Stimulated activated CD8-positive, alpha-beta memory T cell treated with anti-CD3 and anti-CD28 coated beads, Interleukin-4, amount 100 ng/mL, for 1 hour (primary cell): ENCODE measurements at places on chromosomes 4 and X.
A peak's percentile ranks its signal among the peaks of the same experiment; 100 is the strongest.

DNA sequence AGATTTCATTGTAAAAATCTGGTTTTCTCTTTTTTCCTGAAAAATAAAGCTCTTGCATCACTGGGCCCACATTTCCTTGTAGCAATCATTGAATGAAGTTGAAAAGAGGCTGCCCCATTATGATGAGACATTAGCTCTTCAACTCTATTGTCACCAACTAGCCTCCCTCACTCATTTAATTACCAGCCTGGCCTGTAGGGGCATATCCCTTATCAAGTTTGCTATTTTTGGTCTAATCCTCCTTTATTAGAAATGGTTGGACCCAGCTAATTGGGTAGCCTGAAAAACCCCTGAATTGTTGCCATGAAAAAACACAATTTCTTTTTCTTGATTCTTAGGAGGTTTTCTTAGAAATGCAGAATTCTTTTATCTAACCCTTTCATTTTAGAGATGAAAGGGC lies 164.6 kb upstream of the CASK start:
- no peak for DNase-seq

- no peak for DNase-seq
Measured at GRCh38 chrX:110454336-110454735, 95.7 kb downstream of the RTL9 start.

DNA sequence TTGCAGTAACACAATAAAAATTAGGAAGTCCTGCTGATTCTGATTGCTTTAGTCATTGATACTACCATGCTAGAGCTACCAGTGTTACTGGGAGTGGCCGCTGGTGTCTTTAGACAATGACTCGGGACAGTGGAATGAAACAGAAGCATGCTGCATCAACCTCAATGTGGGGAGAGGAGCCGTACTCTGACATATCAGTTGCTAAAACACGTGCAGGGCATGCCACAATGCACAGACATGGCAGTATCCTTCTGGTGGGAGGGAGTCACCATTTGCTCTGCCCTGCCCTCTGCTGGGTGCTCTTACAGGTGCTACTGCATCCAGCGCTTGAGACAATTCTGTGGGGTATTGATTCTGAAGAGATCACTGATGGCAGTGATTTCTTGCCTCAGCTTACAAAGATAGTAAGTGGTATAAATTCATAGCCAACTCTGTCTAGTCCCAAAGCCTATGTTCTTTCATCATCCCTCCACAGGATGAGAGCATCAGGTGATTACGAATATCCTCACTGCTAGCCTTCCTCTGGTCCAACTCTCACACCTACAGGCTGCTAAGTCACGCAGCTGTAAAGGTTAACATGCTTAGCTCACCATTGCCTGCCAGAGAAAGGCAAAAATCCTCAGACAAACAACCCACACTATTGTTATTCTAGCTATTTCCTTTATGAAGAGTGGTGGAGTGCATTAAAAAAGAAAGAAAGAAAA lies 43.7 kb downstream of the NSG1 start:
- DNase-seq: peak; percentile 13

- no peak for DNase-seq
Measured at GRCh38 chrX:130009658-130010223, 27.3 kb downstream of the BCORL1 start.

DNA sequence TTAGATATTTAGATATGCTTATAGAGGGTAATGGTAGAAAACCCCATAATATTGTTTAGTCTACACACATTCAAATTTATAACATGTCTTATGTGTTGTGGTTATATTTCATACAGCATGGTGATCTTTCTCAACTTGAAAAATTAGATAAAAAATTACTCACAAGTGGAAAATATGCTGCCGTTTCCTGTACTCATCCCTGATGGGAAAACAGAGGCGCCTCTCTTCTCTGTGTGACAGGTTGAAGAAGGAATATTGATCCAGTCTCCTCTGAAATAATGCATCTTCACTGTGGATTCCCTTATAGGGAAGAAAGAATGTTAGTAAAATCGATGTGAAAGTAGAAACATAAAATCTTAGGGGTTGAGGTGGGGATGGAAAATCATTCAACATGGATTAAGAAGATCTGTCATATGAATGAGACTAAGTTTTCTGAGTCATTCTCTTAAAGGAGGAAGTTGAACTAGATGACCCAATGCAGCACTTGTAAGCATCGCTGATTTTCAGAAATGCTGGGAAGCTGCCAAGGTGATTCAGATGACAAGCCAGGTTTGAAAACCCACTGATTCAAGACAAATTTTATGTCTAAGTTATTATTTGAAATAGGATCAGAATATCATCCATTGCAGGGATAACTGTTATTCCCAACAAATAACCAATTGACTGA lies 70.7 kb downstream of the ANKRD50 start:
- DNase-seq: no peak

- no peak for DNase-seq
Measured at GRCh38 chr4:12507868-12508481, 976.2 kb downstream of the RAB28 start.

DNA sequence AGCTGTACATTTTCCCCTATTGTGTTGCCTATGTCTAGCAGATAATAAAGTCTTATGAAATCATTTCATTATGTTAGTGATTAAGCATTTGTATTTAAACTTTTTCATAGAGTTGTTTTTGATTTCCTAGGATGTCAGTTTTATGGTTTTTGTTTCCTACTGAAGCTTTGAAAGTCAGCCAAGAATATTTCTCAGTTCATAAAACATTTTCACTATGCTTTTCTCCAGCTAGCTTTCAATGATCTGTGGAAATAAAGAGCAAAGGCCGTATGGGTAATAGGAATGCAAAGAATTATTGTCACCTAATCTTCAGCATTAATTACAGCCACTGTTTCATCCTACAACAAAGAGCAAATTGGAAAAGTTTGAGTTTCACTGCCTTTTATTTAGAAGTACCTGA lies 145.7 kb upstream of the NUDT6 start:
- no peak for DNase-seq

DNA sequence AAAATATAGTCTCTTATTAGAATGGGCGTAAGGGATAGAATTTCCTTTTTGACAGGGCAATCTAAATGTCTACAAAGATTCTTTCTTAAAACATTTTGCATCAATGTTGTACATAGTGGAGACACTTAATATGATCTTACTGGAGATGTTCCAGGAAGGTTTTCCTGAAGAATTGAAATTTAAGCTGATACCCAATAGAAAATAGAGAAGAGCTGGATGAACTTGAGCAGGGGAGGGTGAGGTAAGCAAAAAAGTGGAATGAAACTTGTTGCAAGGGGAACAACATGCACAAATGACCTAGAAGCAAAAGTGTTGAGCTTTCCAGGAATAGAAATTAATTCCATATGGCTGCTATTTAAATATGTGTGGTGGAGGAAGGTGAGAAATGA lies 19.7 kb downstream of the SLAIN2 start:
- no peak for DNase-seq

- DNase-seq: no peak
Measured at GRCh38 chr4:110107866-110108265, 90.5 kb downstream of the ELOVL6 start.

DNA sequence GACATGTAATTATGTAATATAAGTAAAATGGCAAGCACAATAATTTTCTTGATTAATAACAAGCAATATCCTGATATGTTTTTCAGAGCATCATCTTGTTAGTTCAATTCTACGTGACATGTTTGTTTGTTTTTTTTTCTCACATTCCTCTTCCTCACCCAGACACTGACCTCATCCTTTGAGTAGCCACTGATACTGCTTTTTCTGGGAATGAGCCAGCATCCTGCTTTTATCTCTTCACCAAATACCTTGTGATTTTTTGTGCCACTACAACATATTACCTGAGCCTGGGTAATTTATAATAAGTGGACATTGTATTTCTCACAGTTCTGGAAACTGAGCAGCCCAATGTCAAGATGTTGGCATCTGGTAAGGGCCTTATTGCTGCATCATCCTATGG lies 484.0 kb downstream of the NAF1 start:
- no peak for DNase-seq

DNA sequence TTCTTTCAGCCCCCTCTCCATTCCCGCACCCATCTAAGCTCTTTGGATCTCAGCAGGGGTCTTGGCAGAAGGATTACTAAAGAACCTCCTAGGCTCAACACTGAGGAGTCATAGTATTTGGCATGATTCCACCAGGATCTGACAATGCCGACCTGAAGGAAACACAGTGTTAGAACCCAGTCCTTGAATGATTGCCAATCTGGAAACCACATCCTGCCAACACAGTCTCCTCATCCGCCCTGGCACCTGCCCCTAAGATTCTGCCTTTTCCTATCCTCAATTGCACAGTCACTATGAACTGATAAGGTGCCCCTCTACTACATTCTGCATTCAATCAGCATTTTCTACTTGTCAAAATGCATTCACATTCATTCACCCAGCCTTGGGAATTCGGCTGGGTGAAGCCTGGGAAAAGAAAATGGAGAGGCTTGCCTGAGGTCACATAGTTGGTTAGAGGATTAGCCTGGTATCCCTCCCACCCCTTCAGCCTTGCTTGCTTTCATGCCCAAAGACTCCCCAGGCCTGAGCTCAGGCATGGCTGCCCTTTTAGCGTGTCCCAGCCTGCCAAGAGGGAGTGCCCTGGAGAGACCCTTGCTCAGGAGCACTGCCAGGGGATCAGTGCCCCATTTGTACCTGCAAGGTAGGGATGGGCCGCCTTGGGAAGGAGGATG lies 2.2 kb upstream of the CLDN2 start:
- DNase-seq: no peak

DNA sequence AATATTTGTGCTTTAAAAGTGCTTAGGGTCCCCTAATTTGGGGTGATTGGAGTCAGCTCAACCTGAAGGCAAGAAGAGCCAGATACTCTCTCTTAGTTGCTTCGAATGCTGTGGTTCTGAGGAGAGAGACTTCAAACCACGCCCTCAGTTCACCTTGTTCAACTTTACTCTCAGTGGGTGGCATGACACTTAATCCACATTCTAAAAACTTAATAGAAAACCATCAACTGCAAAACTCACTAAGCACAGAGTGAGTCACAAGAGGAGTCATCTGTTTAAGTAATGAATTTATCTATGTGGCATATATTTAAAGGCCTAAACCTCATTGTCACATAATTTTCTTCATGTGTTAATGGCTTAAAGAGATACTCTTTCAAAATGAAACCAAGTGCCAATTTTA lies 99.5 kb upstream of the SLC4A4 start:
- no peak for DNase-seq

DNA sequence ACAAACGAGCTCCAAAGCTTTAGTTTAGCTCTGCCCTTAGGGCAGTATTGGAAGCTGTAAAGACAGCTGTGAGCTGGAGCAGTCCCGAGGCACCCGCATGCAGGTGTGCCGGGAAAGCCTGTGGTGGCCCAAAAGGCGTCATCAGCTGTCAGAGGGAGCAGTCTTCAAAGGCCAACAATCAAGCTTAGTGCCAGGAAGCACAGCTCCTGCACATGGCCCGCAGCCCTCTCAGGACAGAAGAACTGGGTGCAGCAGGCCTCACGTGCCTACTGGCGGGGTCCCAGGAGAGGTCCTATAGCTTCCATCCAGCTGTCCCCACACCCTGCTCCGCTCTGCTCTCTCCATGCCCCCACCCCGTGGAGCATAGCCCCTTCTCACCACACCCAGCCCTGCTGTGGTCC lies 92.2 kb upstream of the TRIM2 start:
- no peak for DNase-seq

DNA sequence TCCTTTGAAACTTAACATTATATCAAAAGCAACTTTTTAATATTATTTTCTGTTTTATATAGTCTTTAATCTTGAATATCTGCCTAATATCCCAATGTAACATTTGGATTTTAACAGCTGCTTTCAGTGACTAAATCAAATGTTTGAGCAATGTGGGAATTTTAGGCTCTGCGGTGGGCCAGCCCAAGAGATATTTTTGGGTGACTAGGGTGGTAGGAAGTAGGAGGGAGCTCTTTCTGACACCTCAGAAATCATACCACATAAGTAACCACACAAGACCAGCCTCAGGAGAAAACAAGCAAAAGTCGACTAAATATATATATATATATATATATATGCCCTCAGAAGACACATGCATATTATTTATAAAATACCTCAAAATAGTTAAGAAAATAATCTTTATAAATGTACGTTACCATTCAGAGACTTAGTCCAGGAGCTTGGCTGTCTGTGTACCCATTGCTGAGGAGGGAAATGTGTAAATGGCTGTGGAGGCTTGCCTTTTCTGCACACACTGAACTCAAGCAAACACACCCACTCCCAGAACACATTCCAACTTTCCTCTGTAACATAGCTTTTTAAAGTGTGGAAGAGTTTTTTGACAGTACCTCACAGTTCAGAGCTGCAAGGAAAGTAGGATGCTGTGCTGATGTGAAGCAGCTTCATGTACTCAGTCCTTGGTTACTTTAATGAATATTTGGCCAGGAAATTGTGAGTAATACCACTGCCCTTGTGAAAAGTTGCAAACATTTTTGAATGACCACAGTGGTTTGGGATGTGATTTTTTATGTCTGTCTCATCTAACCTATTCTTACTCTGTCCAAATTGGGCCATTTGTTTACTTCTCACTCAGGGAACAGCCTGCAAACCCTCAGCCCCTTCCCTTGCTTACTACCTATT lies at the start of gene RTL3:
TSS of gene RTL3 (minus strand) at position 484 of the 900 bp plus-strand sequence. CDS start 908 bp downstream, outside the sequence.
- DNase-seq: no peak

DNA sequence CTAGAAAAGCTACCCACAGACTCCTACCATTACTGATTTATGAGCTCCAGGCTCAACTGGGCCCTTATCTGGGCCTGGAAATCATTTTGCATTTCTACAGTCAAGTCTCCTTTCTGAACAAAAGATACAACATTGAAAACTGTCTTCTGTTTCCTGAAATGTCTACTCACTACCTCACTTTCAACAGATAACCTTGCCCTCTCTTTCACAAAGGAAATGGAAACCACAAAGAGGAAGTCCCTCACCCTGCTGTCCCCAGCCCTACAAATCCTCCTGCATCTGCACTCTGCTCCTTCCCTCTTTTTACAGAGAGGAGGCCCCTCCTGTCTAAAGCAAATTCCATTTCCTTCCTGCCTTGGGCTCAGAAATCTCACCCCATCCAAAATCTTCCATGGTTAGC lies 24.8 kb upstream of the CYBB start:
- no peak for DNase-seq

DNA sequence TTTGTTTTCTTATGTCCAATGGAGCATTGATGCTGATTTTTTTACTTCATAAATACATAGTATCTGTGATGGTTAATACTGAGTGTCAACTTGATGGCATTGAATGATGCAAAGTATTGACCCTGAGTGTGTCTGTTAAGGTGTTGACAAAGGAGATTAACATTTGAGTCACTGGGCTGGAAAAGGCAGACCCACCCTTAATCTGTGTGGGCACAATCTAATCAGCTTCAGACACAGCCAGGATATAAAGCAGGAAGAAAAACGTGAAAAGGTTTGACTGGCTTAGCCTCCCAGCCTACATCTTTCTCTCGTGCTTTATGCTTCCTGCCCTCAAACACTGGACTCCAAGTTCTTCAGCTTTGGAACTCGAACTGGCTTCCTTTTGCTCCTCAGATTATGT lies 230.6 kb upstream of the SPRY1 start:
- no peak for DNase-seq

- no peak for DNase-seq
Measured at GRCh38 chr4:86957215-86957614, 22.4 kb downstream of the AFF1 start.

DNA sequence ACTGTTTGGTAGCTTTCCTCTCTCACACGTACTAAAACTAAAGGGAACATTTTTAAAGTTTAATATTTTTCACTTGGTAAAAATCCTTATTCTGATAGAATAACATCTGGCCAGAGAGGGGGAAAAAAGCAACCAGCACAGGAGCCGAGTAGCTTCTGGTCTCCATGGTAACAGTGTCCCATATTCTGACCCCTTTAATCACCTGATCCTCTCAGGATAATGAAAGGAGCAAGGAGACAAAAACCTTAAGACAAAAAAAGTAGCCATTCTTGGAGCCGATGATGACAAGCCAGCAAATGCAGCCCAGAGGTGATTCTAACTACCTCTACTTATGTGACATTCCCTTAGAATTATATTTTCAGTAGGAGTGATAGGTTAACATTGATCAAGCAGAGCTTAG lies 126.6 kb downstream of the SLC39A8 start:
- DNase-seq: no peak
